HepG2 (cell line): ENCODE measurements at places on chromosomes 13 and 19.
A peak's percentile ranks its signal among the peaks of the same experiment; 100 is the strongest.

GRCh38 chr13:72205773-72206172 is 338.8 kb upstream of the DACH1 start:
- DNase-seq = no peak

- DNase-seq = no peak
Measured at GRCh38 chr13:33353210-33353609, 67.7 kb upstream of the STARD13 start.

GRCh38 chr19:13031917-13032623 is 36.8 kb downstream of the NFIX start:
- peak; percentile 87 for DNase-seq

DNA sequence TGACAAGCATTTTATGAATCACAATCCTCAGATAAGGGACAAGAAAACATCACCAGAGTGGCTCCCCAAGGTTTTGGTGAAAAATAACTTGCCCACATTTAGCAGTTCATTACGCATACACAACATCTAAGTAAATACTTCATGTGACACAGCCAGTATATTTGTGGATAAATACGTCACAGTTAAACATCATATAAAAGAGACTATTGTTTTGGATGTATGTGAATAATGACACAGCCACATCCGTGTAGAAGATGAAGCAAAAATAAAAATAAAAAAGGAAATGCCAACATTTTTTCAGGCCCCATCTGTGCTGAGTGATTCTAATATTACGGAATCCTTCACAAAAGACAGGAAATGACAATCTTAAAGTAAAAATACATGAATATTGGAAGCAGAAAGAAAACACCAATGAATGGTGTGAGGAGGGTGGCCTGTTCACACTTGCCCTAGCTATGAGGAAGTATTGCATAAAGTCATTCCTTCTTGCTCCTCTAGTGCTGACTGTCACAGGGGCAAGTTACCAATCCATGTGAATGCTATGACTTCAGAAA is 457.1 kb downstream of the KLF12 start:
- no peak for DNase-seq

GRCh38 chr13:20114066-20114610 is 46.7 kb downstream of the GJA3 start:
- DNase-seq = peak; percentile 18

GRCh38 chr13:99995589-99996380 is 14.2 kb downstream of the ZIC2 start:
- no peak for DNase-seq

GRCh38 chr19:2164020-2164998 is 576 bp downstream of the DOT1L start:
- no peak for DNase-seq

GRCh38 chr13:35597451-35597850 is 121.0 kb upstream of the MAB21L1 start:
- DNase-seq = no peak

DNA sequence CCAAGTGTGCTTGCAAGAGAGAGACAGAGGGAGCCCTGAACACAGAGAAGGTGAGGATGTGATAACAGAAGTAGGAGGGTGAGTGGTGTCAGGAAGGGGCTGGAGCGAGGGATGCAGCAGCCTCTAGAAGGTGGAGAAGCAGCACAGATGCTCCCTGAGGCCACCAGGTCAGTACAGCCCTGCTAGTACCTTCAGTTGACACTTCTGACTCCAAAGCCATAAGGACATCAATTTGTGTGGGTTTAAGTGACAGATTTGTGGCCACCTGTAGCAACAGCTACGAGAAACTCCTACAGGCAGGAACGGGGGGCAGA is 6.9 kb downstream of the ERICH4 start:
- no peak for DNase-seq

DNA sequence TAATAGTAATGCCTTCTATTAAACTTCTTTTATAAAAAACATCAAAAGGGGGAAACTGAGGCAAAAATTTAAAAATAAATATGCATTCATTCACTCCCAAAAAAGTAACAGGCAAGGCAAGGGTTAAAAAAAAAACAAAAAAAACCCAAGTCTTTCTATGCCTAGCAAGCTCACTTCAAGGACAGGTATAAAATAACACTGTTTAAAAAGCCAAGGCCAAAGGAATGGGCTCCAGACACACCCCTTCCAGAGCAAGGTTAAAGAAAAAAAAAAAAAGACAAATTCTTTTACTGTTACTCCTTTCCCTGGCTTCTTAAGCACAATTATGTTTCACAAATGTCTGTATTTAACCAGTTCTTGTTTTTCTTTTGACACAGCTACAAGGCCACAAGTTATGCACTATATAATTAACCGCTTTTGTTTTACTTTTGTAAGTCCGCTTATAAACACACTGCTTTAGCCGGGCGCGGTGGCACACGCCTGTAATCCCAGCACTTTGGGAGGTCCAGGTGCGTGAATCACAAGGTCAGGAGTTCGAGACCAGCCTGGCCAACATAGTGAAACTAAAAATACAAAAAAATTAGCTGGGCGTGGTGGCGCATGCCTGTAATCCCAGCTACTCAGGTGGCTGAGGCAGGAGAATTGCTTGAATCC is 3.6 kb downstream of the SIGLEC11 start:
- no peak for DNase-seq

DNA sequence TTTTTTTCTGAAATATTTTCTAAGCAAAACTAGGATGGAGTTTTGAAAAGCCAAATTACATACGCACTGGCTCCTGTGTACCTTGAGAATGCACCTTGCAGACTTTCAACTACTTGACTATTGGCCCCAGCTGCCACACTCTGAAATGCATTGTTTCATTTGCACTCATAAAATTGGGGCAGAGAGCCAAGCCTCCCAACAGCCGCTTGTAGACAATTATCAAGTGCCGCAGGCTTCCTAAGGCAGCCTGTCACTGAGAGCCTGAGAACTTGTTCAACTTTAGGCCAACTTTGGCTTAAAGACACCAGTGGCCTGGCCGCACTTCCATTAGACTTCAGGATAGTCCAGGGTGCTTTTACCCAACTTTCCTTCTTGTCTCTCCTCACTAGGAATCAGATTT is 115.7 kb upstream of the STARD13 start:
- DNase-seq = no peak

DNA sequence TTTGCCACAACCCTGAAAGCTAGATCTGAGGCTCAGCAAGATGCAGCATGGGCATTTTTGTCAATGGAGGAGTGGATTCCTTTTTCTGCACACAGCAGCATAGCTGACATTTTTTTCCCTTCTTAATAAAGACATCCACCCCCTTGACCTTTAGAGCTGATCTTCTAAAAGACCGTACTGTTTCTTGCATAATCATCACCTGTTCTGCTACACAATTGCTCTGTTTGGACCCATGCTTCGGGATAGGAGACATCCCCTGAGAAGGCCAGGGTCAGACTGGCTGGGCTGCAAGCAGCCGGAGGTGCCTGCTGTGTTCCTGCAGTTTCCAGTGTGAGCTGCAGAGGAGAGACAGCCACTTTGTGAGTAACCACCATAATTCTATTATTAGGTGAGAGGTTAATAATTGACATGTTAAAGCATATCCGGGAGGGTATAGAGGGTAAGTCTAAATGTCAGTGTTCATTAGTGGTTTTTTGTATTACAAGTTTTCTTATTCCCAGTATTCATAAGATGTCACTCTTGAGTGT is 108.5 kb upstream of the C1QTNF9B start:
- no peak for DNase-seq

DNA sequence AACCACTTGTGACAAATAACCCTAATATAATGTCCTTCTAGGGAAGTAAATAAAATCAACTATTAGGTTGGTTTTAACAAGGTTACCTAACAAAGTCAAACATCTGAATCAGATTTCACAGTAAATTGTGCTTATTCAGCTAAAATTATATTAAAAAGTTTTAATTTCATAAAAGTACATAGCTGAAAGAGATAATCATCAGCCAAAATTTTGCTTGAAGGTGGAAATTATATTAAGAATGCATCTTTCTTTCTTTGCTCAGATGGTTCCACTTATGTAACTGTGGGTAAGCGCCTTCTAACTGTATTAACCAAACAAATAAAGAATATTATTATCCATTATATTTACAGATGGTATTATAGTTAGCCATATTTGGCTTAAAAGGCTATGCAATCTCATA is 2840.3 kb upstream of the PCDH20 start:
- no peak for DNase-seq

DNA sequence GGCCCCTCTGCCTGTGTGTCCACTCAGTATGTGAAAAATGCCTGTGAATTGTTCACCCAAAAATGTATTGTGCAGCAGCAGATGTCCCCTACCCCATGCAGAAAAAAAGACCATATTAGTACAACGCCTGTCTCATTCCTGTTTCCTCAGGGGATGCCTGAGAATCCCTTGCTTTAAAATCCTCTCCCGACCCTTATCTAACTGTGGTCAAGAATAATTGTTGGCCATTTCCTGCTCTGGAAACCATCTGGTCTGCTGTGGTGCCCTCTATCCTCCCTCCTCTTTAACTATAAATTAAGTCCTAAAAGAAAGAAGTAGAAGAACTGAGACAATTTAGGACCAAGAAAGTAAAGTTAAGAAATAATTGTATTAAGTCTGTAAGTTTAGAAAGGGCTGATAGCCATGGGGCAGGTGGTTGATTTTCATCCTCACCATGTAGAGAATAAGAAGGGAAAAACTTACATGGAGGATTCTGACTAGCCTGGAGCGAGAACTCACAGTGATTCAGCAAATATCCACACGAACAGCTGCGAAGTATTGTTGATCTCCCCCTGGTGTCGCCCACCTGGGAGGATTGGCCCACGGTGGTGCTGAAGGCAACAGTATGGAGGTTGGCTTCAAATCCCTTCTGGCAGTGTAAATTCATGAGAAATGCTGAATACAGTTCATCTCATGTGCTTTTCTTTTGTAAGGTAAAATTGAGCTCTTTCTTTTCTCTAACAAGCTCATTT is 85.6 kb downstream of the COL4A2 start:
- DNase-seq = no peak

GRCh38 chr13:93769101-93769500 is 542.5 kb downstream of the GPC6 start:
- DNase-seq = no peak

GRCh38 chr19:35138305-35138892 is at the start of gene FXYD1:
Gene FXYD1, plus strand, starts transcription at chr19:35138824. Its CDS starts 1,256 bp downstream, at chr19:35140080.
- DNase-seq = no peak

GRCh38 chr19:30710721-30711120 is 338.5 kb downstream of the ZNF536 start:
- no peak for DNase-seq

- DNase-seq = peak; percentile 31
Measured at GRCh38 chr19:47447470-47448359, 24.0 kb downstream of the SLC8A2 start.

DNA sequence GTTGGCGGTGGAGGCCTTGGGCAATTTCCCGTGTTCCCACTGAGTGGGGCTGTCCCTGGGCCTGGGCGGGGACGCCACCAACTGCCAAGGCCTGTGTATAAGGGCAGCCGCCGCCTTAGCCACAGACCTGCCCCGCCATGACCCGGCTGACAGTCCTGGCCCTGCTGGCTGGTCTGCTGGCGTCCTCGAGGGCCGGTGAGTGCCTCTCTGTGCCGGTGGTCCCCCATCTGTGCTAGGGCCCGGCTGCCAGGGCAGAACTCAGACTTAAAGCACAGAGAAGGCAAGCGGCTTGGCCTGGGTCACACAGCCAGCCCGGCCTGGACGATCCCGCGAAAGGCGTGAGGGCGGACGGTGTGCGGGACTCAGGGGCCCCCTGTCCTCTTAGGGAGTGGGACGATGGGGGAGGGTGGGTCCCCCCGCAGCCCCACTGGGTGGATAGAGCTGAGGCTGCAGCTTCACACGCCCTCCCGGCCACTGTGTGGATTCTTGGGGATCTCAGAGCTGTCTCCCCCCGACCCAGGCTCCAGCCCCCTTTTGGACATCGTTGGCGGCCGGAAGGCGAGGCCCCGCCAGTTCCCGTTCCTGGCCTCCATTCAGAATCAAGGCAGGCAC is at the start of gene AZU1:
Gene AZU1, plus strand, starts transcription at position 128 of the 612 bp plus-strand sequence. Its CDS starts 10 bp downstream, at position 138.
- DNase-seq = no peak

DNA sequence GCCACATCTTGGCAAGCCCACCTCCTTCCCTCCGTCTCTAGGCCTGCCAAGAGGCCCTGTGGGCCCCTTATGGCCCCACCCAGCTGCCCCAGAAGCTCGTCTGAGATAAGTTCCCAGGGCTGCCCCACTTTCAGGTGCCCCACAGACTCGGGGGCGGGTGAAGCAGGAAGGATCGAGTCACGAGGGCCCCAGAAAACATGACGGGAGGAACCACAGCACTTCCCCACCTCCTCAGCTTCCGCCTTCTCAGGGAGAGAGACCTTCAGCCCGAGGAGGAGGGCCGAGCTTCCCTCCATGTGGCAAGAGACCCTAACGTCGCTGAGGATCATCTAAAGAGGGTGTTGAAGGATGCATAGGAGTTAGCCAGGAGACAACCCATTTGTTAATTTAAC is 4.5 kb upstream of the IL12RB1 start:
- DNase-seq = no peak

DNA sequence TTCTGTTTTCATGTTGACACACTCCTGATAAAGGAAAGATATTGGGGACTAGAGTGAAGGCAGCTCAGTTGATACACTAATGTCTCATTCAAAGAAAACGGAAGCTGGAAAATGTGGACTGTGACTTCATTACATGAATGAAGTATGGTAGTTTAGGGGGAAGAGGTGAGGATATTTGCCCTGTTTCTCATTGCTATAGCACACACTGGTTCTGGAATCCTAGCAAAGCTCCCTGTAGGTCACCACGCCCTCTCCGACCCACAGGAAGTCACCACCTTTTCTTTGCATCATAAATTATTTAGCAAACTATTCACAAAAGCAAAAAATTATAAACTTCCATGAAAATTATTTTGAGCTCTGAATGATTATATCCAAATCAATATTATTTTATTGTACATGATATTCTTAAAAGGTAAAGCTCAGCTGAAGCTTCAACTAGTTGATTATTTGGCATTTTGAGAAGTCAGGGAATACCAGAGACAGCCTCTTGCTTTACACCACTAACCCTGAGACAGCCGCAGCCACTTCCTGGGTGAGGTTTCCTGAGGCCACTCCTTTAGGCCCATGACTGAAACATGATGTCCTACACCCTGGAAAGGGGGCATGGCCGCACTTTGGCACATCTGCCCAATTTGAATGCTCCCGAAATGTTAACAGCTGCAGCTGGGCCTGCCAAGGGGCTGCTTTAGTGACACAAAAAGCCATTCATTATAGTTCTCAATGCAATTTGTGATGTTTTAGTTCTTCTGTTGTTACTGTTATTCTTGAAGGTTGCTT is 50.0 kb upstream of the WDFY2 start:
- no peak for DNase-seq

GRCh38 chr19:8611877-8612806 is 1.6 kb upstream of the ADAMTS10 start:
- no peak for DNase-seq

DNA sequence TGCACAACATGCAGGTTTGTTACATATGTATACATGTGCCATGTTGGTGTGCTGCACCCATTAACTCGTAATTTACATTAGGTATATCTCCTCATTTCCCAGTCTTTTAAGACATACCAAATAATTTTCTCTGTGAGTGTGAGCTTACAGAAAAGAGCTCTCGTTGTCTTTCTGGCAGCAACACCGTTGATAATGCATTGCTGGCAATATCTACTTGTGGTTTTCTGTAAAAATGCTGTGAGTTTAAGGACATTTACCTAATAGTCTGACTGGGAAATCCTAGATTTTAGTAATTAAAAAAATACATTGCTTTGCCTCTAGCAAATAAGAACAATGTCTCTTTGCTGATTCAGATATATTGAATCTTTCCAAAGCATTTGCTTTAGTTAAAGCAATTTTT is 8.4 kb downstream of the IGFL3 start:
- DNase-seq = no peak
